ENCODE measurements at places on chromosomes 2 and 18. TPM values are rescaled to one million over a fixed set of nuclear protein-coding genes. Genes with fewer than 3 reads are reported as not detected.

Gene TMEM247
- not detected for total RNA-seq

Gene PROKR1
- total RNA-seq = not detected

Gene AMER3
- total RNA-seq = not detected

Gene DCC
- total RNA-seq = not detected

Gene RNF152
- 27.5 TPM for total RNA-seq
